AG04449 (cell line): ENCODE measurements at places on chromosomes 5 and 9.
A peak's percentile ranks its signal among the peaks of the same experiment; 100 is the strongest.

- DNase-seq: no peak
Measured at GRCh38 chr9:129496473-129497004, 124.4 kb downstream of the C9orf50 start.

- no peak for DNase-seq
Measured at GRCh38 chr5:58235299-58235698, 224.6 kb downstream of the PLK2 start.

DNA sequence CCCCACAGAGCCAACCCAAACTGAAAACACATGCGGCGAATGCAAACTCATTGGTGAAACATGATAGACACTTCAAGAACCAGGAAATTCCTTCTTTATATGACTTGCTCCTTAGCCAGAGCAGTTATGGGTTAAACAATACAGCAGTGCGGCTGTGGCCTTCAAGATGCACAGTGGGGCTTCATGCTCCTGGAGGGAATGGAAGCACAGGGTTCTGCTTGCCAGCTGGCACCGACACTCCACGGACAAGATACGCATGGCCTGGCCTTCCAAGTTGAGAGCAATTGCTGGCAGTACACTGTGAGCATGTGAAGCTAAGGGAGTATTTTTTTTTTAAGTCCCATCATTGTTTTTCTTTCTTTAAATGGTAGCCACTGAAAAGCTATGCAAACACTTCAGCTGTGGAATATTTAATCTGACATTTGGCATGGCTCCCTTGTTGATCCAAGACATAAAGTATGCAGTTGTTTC is 451.6 kb upstream of the CD180 start:
- DNase-seq: peak; percentile 58

GRCh38 chr5:115542651-115543364 is 1.8 kb downstream of the FEM1C start:
- DNase-seq: no peak

DNA sequence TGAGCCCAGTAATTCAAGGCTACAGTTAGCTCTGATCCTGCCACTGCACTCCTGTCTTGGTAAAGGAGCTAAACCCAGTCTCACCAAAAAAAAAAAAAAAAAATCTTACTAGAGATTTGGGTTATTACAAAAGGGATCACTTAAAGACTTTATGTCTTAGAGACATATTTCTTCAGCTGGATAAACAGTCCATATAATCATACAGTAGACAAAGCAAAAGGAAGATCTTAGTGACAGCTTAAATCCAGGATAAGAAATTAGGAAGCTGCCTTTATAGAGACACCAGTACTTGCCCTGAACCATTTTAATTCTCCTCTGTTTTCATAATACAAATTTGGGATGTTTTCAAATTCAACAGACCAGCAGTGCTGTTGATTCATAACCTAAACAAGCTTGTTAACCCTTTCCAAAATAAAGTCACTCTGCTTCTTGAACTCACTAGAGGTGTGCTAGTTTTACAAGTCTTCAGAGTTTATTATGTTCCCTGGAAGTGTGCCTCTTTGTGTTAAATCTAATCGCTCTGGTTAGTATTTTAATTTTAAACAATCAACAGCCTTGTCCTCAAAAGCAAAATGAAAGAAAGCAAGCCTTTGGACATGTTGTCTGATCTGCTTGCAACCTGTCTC is 255.5 kb downstream of the ARRDC3 start:
- no peak for DNase-seq

- DNase-seq: no peak
Measured at GRCh38 chr9:121071756-121072421, 2.9 kb upstream of the CNTRL start.

DNA sequence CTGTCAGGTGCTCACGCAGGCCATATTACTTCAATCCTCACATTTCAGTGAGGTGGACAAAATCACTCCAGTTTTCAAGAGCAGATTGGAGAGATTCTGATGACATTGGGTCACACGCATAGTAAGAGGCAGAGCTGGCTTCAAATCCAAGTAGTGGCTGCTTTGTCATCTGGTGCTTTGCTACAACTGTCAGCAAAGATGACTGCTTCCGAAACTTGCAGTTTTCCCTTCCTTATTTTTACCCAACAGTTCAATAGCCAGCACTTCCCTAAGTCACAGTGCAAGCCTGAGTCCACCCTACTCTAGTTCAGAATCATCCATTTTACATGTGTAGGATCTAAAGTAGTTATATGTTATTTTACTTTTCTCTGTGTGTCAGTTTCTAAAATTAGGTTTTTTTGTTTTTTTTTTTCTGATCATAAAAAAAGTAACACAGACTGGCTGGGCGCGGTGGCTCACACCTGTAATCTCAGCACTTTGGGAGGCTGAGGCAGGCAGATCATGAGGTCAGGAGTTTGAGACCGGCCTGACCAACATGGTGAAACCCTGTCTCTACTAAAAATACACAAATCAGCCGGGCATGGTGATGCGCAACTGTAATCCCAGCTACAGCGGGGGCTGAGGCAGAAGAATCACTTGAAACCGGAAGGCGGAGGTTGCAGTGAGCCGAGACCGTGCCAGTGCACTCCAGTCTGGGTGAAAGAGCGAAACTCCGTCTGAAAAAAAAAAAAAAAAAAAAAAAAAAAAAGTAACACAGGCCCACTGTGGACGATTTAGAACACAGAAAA is 49.6 kb downstream of the ANKDD1B start:
- DNase-seq: no peak

GRCh38 chr5:68176802-68177479 is 38.6 kb upstream of the PIK3R1 start:
- DNase-seq: no peak

DNA sequence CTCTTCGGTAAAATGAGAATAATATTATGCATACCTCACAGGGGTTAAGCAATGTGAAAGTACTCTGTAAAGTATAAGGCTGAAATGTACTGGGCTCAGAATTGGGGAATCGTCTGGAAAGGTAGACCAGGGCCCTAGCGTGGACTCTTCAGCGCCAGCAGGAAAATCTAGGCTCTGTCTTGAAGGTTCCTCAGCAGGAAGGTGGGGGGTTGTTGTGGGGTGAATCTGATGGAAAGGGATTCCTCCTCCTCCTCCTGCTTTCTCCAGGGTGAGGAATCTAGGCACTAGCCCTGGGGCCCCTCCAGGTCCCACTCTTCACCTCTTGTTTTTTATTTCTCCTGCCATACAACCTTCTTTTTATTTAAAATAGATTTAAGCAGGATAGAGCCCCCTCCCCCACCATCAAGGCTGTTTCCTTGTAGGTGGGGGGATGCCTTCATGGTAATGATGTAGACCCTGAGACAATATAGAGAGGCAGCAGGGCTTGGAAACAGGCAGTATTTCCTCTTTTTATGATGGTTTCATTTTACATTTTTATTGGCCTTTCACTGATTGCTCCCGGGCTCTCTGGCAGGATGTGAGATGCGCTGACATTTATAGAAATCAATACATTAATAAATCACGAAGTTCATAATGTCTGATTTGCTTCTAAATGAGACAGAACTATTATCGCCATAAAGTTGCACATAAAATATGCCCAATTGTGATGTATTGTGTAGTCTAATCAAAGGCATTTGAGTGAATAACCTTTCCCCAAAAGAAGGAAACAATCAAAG is 78.9 kb upstream of the GABRP start:
- DNase-seq: no peak

- no peak for DNase-seq
Measured at GRCh38 chr5:54040018-54040417, 270.4 kb downstream of the ARL15 start.

- DNase-seq: no peak
Measured at GRCh38 chr5:87951661-87952060, 317.0 kb downstream of the TMEM161B start.

DNA sequence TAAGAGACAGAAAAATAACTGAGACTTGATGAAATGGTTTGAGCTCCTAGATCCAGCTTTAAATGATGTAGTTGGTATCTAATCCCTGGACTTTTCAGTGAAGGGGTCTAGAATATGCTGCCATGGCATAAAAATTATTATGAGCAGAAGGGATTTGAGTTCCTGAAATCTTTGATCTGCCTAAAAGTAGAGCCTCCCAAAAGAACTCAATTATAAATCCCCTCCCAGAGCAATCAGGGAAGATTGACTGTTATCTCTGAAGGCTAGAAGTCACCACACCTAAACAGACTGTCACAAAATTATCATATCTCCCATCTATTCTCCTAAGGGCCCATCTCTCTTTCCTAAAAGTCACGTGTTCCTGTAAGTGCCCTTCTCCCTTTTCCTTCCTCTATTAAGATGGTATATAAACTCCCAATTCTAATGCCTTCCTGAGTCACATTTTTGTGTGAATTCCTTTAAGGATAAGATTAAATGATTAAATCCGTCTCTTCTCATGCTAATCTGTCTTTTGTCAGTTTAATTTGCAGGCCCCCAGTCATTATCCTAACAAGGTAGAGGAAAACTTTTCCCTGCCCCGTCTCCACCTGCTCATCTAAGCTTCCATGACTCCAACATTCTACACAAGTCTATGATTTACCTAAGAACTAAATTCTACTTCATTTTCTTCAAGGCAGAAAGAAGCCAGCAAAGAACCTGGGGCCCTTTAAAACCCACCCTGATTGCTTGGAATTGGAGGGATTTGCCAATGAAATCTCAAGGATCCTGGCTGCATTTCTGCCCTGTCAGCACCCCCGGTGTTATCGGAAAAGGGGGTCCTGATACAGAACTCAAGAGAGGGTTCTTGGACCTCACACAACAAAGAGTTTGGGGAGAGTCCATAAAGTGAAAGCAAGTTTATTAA is 47.1 kb upstream of the PWWP2A start:
- DNase-seq: no peak

GRCh38 chr9:117412841-117413240 is 2.0 kb downstream of the ASTN2 start:
- DNase-seq: no peak
